ENCODE measurements at places on chromosomes 12 and 14.
A peak's percentile ranks its signal among the peaks of the same experiment; 100 is the strongest.

DNA sequence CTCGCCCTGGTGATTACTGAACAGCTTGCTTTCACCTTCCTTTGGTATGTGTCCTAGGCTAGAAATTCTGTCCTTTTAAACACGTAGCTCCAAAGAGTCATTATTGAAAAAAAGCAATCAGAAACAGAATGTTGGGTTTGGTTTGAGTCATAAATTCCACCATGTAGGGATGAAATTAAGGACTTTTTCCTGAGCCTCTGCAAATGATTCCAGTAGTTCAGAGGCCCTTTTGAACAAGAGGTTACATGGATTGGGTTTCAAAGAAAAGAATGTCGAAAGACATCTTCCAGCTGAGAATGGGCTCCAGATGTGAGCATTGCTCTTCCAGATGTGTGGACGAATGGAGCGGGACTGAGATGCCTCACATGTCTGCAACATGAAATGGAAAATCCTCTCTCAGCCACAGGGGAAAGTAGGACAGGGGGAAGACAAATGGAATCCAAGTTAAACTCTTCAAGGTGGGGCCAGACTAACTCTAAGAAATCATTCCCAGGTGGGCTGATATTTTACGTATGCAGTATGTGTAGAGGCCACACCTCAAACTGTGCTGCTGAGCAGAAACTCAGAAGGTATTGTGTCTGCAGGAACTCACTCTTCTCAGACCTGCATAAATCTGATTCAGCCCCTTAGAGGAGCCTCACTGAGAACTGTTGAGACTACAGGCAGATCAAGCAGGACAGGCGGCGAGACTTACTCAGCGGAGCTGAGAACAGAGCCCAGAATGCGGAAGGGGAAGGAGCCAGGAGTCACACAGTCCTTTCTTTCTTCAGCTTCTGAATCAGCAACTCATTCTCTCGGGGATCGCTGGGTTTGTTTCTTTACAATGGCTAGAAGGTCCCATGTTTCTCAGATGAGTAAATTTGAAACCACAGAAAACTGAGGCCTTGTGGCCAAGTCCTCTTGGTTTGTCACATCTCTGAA lies 23.3 kb upstream of the EMP1 start:
- DNase-seq = peak; percentile 62

DNA sequence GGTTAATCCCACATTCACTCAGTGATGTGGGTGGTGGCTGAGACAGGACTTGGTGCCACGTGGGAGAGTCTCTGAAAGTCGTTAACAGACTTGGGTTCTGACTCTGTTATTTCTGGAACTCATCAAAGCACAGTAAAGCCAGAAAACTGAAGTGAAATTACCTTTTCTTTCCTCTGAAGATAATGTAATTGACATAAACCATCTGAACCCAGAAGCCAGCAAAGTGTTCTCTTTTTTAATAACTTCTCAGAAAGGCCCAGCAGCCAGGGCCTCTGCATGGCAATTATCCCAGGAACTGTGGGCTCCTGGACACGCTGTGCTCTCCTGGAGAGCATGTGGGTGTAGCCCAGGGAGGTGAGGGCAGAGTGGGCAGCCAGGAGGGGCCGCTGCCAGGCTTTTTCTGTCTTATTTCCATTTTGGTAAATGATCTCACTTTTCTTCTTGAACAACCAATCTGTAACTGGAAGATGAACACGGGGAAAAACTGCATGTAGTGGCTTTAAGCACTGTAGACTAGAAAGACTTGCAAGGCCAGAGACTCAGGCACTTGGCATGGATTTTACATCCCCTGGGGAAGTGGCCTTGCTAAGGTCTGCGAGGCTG lies 444.1 kb upstream of the TMEM132C start:
- no peak for DNase-seq

DNA sequence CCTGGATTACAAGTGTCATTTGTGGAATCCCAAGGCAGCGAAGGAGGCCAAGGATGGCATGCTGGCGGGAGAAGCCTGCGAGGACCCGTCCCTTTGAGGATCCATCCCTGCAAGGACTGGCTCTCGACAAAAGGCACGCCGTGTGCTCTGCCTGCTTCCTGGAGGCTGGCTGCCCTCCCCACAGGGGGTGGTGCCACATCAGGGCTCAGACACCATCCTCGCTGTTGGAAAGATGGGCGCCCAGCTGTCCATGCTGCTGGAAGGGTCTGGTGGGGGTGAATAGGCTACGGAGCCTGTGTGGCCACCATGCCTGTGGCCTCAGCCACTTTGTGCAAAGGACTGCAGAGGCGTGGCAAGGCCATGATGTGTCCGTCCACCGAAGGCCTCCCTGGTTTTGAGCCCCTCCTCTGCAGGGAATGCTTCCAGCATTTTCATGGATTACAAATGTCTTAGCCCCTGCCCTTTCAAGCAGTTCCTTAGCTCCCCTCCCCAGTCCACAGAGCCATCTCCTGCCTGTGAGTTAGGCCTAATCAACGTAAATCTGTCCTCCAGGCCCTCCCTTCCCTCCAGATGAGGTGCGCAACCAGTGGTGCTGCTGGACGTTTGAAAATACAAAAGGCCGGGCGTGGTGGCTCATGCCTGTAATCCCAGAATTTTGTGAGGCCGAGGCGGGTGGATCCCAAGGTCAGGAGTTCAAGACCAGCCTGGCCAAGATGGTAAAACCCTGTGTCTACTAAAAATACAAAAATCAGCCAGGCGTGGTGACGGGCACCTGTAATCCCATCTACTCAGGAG lies 22.1 kb downstream of the ZBTB42 start:
- no peak for DNase-seq

- peak; percentile 23 for DNase-seq
Observed at GRCh38 chr14:64294672-64295413, 672 bp upstream of the ESR2 start.

- DNase-seq = no peak
Observed at GRCh38 chr12:51442324-51442723, 17.7 kb downstream of the SLC4A8 start.

- peak; percentile 25 for DNase-seq
Observed at GRCh38 chr12:107779077-107779831, 4.8 kb downstream of the ASCL4 start.

- DNase-seq = peak; percentile 65
Observed at GRCh38 chr12:54411391-54412241, 7.5 kb downstream of the ITGA5 start.

- DNase-seq = no peak
Observed at GRCh38 chr14:50035214-50035613, 81.2 kb downstream of the VCPKMT start.

DNA sequence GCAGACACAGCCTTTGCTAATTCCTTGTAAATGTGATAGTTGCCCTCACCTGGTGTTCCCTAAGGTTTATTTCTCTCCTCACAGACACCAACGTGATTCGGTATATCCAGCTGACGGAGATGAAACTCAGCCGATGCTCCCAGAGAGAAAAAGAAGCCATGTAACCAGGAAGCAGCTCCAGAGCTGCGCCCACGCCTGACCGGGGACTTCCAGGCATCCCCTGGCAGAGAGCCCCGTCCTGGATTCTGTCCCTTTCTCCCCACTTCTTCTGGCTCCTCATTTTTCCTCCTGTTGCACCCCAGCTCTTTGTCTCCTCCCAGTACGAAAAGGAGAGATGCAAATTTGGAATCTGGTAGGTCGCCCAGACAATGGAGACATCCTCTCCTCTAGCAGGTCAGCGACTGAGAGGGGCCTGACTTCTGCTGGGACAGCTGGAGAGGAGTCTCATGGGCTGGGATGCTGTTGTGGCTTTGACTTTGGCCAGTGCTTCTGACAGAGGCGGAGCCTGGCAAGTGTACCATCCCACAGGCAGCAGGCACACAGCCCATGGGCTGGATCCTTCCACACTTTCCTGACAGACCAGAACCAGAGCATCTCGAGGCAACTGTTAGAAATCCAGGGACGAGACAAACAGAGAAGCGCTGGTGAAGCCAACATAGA lies 29.4 kb downstream of the TTC9 start:
- no peak for DNase-seq

DNA sequence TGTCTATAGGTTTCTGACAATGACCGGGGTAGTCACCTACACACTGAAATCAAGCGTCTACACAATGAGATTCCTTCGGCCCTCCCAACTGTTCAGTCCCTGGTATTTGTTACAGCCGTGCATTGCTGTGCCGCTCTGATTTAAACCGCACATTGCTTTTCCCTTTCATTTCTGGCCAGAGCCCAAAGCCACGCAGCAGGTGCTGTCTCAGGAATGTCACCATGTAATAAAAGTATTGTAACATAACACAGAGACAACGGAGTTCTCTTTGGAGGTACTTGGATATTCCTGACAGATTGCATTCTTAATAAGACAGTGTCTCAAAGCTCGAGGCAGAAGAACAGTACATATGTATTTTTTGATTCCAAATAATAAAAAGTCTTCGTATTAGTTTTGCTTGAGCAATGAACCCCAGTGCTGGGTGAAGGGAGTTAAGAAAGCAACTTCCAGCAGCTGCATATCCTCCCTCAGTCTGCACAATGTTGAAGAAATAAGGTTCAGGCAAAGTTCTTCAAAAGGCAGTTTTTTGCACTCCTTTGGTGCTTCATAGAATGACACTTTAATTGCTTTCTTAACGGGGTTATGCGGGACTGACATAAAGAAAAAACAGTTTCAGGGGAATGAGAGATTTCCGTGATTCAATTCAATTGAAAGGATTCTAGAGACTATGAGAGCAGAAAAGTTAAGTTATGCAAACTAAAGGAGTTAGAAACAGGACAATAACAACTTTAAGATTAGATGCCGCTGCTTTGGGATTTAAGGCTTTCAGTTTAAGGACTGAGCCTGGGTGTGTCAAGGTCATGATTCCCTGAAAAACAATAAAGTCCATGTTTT lies 288.7 kb upstream of the FLRT2 start:
- DNase-seq = no peak

DNA sequence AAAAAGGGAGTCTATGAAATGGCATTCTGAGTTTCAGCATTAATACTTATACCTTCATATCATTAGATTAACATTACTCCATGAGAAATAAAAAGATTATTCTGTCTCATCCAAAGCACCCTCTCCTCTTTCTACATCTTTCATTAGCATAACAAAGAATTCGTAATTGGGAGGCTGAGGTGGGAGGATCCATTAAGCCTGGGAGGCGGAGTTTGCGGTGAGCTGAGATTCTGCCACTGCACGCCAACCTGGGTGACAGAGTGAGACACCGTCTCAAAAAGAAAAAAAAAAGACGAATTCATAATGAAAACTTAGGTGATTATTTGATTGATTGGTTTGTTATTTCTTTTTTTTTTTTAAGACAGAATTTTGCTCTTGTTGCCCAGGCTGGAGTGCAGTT lies 1.8 kb upstream of the CDK17 start:
- no peak for DNase-seq

DNA sequence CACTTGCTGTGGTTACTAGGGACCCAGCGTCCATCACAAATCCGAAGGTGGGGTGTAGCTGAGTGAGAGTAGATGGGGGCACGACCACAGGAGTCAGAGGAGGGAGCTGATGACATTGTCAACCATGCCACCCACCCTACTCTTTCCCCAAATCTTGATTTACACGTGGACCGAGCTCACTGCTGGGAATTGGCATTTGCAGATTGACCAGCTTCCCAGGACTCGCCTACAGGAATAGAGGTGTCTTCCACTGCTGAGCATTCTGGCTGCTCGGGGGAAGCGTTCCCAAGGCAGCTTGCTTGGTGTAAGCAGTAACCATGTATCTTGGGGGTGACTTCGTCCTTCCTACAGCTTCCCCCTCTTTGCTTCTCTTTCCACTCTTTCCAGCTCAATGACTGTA lies 353 bp upstream of the PTPRR start:
- no peak for DNase-seq

GRCh38 chr12:47779943-47780504 lies 7.0 kb downstream of the SLC48A1 start:
- no peak for DNase-seq

- no peak for DNase-seq
Observed at GRCh38 chr14:105933238-105933637, 406.9 kb downstream of the TMEM121 start.

GRCh38 chr12:23525450-23526072 lies 423.9 kb downstream of the SOX5 start:
- no peak for DNase-seq

DNA sequence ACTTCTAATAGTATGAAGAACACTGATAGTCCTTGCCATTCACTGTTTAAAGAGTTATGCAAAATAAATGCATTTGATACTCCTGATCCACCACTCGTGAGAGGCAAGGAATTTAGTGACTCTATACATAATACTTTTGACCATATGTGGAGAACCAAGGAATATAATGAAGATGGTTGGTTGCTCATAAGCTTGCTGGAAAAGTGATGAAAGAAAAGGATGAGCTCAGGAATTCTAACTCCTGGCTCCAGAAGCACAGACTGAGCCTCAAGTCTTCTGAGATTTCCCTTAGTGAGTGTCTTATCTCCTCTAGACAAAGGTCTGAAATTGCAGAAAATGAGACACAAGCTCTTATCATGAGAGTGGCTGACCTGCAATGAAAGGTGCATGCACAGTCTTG lies 57.1 kb upstream of the KRAS start:
- no peak for DNase-seq

GRCh38 chr12:52120951-52121823 lies 41.7 kb downstream of the SMIM41 start:
- no peak for DNase-seq

GRCh38 chr14:98944989-98945388 lies 327.0 kb downstream of the BCL11B start:
- no peak for DNase-seq

GRCh38 chr14:69673104-69673503 lies 61.7 kb downstream of the SUSD6 start:
- no peak for DNase-seq

- no peak for DNase-seq
Observed at GRCh38 chr12:108320507-108321293, 18.4 kb downstream of the CMKLR1 start.

GRCh38 chr12:122891661-122892525 lies 4.0 kb downstream of the VPS37B start:
- no peak for DNase-seq

DNA sequence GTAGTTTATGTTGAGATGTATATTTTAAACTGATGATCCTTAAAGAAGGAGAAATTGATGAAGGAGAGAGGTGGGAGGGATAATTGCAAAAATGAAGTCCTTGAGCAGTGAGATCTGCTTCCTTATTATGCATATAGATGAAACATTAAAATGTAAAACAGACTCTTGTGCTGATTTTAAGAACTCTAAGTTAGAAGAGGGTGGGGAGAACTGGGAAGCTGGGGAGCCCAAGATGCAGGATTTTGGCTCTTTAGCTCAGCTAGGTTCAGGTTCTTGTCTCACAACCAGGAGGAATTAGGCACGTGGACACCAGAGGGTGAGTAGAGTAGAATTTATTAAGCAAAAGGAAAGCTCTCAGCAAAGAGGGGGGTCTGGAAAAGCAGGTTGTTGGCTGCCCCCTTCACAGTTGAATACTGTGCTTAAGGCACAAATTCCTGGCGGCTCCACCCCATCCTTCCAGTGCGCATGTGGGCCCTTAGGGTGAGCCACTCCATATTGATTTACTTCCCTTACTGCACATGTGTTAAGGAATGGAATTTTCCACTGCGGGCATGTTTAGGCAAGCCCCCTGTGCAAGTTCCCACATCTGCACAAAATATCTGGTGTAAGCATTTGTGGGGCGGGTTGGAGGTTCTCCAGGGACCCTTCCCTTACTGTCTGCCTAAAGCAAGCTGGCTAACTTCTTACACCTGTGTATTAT lies 141.9 kb downstream of the BICD1 start:
- no peak for DNase-seq

GRCh38 chr12:10559244-10559643 lies 53.6 kb downstream of the EIF2S3B start:
- DNase-seq = no peak
